ENCODE measurements at places on chromosomes 1 and 21.

- DNase-seq: peak; percentile 48
These were observed 5.1 kb upstream of the HMGCS2 start for GRCh38 chr1:119773711-119774241.

DNA sequence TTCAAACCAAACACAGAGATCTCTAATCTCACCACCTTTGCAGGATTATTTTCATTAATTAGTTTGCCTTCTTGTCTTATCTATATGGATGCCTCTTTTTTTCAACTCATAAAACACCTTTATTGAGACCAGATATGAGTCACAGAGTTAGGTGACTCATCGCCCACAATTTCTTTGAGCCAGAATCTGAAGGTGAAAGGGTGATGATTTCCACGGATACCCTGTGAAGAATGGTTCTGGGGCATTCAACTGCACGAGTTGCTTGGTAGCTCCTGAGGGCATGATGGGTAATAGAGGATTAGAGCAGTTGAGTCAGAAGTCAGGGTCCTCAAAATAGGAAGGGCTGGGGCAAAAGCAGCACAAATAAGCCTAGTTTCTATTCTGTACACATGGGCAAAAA lies 128.2 kb downstream of the TBX19 start:
- no peak for DNase-seq

DNA sequence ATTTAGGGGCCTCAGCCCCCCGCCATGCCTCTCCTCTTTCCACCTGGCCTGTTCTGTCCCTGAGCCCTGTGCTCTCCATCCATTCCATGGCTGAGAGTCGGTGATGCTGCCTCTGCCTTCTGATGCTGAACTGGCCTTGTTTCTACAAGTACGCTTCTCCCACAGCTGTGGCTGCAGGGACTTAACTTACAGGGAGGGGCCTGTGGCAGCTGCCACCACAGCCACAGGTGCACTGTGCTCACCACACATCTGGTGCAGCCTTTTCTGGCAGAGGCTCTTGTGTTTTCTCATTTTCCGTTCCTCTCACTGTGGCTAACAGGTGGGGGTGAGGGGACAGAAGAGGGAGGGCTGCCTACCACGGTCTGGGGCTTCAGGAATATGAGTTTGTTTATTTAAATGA lies 4.2 kb downstream of the FMO1 start:
- DNase-seq: no peak

DNA sequence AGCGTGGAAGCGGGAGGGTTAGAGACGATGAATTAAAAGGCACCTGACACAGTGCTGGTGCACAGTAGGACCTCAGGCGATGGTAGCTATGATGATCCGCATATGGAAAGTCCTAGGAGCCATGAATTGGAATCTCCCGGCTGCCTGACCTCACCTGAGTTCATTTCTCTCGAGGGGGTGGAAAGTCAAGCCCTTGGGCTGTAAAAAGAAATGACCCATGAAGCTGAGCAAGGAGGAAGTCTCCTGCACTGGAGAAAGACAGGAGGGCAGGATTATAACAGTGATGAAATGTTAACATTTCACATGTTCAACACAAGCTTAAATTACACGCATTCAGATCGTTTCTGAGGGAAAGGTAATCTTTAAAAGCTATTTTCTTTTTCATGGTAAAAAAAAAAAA lies 481.2 kb downstream of the MATN1 start:
- no peak for DNase-seq

DNA sequence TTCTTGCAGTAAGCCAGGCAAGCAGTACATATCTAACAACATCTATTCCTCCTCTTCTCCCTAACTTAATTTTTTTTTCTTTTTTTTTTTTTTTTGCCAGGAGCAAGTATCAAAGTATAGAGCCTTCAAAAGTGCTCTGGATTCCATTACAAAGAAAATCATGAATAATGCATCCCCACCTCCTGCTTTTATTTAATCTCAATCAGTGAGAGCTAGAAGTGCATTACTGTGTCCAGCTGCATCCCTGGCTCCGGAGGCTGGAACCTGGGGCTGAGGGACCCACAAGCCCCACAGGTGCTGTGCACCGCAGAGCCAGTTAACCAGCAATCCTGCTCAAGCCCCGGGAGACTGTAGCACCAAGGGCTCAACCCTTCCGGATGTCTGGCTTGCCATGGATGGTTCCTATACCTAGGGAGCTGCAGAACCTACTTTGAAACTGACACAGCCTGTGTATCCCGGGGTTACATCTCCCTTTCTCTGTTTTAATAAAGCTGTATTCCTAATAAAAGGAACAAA lies 455.9 kb upstream of the RUNX1 start:
- no peak for DNase-seq

DNA sequence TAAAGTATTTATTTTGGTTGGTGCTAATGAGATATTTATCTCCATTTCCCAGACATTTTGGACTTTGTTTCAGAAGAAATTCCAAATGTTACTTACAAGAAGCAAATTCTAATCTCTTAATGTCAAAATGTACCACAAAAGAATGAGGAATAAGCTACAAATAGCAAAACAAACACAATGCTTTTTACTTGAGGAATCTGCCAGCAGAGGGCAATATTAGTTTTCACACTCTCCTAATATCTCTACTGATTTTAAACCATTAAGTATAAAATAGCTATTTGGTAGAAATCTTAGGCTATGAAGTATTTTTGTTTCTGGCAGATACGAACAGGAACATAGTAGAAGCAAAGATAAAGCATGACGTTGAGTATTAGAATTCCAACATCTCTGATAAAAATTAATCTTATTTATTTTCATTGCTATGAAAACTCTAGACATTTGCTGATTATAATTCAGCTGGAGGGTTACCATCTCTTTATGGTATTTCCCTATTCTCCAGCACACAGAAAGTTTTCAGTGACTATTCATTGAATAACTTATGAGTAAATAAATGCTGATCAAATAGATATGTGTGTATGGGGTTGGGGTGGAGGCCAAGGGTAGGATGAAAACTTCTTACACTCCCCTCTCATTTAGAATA lies 13.4 kb upstream of the HMCN1 start:
- DNase-seq: no peak

GRCh38 chr1:181451661-181452230 lies 31.6 kb upstream of the CACNA1E start:
- no peak for DNase-seq

GRCh38 chr1:92968138-92969032 lies 7.1 kb upstream of the DIPK1A start:
- no peak for DNase-seq

DNA sequence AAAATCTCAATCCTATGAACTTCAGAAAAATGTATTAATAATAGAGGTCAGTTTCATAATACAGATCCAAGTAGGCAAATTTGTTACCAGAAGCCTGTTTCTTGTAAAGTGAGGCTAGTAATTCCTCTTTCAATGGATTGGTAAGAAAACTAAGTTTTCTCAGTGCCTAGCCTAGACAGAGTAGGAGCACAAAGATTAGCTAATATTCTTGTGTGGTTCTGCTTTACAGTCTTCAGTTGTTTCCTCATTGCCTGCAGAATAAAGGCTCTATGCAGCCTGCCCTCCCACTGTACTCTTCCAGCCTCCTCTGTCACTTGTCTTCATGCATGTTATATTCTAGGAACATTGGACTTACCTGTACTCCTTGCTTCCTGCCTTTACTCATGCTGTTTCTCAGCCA lies 2.4 kb upstream of the PPP1R15B start:
- no peak for DNase-seq

GRCh38 chr1:92126088-92126487 lies 45.9 kb downstream of the BTBD8 start:
- no peak for DNase-seq

- DNase-seq: no peak
These were observed at the start of gene LHX8 for GRCh38 chr1:75133750-75134646. LHX8 (plus strand) TSS chr1:75134388; CDS start chr1:75136615, 2,227 bp downstream.

DNA sequence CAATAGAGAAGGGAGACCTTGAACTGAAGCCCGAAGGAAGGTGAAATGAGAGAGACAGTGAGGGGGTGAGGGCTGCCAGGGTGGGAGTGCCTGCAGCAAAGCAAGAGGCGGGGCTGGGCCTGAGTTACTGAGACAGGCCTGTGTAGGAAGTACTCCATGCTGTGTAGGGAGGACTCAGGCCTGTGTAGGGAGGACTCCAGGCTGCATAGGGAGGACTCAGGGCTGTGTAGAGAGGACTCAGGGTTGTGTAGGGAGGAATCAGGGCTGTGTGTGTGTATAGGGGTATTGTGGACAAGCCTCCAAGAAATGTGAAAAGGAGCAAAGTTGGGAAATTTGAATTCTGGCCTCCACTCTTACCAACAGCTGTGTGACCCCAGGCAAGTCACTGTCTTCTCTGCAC lies 133.8 kb upstream of the CACNA1E start:
- no peak for DNase-seq

- DNase-seq: no peak
These were observed 33.3 kb downstream of the LAMB3 start for GRCh38 chr1:209618756-209619420.

DNA sequence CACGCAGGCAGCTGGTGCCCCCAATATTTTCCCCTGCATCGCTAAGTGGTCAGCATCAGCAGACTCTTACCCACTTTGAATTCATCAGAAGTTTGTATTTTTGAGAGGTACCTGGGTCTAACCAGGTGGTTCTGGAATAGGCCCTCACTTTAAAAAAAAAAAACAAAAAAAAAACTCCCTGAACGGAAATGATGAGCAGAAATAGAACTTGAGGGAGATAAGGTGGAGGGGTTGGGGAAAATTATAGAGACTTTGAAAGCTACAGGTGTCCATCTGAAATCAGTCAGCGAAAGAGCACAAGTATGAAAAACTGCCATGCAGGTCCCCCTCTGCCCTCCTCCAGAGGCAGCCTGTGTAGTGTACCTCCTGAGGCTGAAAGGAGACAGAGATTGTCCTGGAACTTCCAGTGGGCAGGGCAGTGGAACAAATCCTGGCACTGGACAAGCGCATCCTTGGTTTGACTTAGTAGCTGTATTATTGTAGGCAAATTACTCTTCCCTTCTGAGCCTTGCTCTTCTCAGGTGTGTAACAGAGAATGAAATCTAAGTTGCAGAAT lies 1.2 kb downstream of the SLAMF7 start:
- no peak for DNase-seq

- peak; percentile 52 for DNase-seq
These were observed 17.0 kb upstream of the IGSF21 start for GRCh38 chr1:18090636-18091035.

GRCh38 chr1:210605099-210605498 lies 276.4 kb downstream of the HHAT start:
- no peak for DNase-seq

DNA sequence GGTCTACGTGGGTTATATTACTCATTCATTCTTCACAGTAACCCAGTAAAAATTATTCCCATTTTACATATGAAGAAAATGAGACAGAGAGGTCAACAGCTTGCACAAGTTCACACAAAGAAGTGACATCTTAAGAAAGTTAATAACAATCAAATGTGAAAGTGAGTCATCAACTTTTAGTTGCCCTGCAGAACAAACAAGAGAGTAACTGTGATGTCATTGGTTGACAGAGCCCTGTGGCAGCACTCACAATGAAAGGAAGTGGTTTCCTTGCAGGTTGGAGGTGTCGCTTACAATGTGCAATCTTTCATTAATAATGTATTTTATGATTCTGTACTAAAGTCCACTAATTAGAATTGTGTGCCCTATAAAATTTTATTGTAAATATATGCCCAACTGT lies 369.6 kb downstream of the RYR2 start:
- peak; percentile 46 for DNase-seq

DNA sequence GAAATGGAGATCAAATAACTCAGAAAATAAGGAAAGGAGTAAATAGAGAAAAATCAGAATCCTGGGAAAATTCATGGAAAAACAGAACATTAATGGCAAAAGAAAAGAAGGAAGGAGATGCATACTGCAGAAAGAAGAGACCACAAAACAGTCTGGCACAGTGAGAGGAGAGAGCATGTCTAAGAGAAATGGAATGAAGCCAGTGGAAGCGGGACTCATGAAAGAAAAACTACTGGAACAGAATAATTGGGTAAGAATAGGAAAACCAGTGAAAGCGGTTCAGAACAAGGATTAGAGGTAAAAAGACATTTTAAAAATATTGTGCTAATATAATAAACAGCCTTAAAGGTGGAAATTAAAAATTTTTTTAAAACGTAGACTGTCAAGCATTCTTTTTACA lies 93.6 kb upstream of the GREM2 start:
- DNase-seq: no peak

- no peak for DNase-seq
These were observed 85.2 kb upstream of the RUNX1 start for GRCh38 chr21:35134309-35134708.

GRCh38 chr1:229655781-229656180 lies 29.7 kb downstream of the URB2 start:
- no peak for DNase-seq

DNA sequence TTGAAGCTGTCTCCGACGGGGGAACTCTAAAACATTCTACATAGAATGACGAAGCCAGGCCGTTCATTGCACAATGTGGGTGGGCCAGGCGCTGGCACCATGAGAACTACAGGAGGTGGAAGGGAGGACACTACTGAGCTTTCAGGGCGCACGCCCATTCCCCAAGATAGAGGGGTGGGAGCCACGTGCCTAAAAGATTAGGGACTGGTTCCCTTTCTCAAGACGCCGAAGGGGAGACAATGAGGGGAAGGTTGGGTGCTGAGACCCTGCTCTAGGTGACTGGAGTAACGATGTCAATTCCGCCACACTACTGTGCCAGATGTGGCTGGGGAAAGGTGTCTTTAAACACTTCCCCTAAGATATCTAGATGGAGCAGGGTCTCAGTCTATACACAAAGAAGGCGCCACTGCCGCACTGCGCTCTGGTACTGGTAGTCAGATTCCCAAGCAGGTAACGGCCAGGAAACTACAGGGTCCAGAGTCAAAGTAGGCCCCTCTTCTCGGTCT lies 782 bp downstream of the CSDE1 start:
- DNase-seq: peak; percentile 44

GRCh38 chr1:234401658-234402057 lies 28.4 kb downstream of the COA6 start:
- DNase-seq: no peak

- no peak for DNase-seq
These were observed 106.0 kb downstream of the ESRRG start for GRCh38 chr1:216617081-216617875.

- DNase-seq: no peak
These were observed 139.6 kb downstream of the S1PR1 start for GRCh38 chr1:101376121-101377083.

DNA sequence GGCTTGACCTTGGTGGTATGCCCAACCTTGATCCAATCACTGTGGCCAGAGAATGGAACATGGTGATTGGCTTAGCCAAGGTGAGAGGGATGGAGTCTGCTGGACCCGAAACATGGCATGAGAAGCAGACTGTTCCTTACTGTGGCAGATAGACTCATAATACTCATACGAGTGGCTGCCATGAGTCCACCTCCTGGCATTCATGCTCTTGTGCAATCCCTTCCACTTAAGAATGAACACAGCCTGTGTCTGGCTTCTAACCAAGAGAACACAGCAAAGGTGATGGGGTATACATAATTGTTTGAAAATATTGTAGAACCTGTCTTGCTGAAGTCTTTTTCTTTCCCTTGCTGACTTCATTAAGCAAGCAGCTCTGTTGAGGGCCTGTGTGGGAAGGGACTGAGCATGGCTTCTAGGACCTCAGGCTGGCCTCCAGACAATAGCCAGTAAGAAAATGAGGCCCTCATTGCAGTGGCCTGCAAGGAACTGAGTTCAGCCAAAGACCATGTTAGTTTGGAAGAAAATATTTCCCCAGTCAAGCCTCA lies 85.9 kb downstream of the ZNF281 start:
- no peak for DNase-seq
